Lower lobe of right lung (tissue), 2 donors: ENCODE measurements at places on chromosomes 12 and 14. TPM values are rescaled to one million over a fixed set of nuclear protein-coding genes. Genes with fewer than 3 reads are reported as not detected.

The RPL10L gene
- not detected for total RNA-seq

The SYNDIG1L gene
- 1.6 TPM for total RNA-seq

The TAS2R19 gene
- 2.8 TPM for total RNA-seq

The CLEC4D gene
- total RNA-seq, result 1.4 TPM

The MYH7 gene
- total RNA-seq, result 0.09 TPM

- H3K27me3 ChIP-seq, result no peaks in the 10 kb centered on the region
- H3K36me3 ChIP-seq, result peaks cover 6% of the 10 kb centered on the region
- H3K4me3 ChIP-seq, result no peak overlapping the region
- DNase-seq, result no peak
Measured at GRCh38 chr12:94320109-94320508, 139.6 kb downstream of the CEP83 start.

GRCh38 chr14:54776361-54777001 is 126.1 kb downstream of the GCH1 start:
- H3K4me3 ChIP-seq, result no peak overlapping the region
- no peak overlapping the region for H3K27ac ChIP-seq
- peaks cover 33% of the 10 kb centered on the region for H3K4me1 ChIP-seq
- H3K36me3 ChIP-seq, result peaks cover 22% of the 10 kb centered on the region

DNA sequence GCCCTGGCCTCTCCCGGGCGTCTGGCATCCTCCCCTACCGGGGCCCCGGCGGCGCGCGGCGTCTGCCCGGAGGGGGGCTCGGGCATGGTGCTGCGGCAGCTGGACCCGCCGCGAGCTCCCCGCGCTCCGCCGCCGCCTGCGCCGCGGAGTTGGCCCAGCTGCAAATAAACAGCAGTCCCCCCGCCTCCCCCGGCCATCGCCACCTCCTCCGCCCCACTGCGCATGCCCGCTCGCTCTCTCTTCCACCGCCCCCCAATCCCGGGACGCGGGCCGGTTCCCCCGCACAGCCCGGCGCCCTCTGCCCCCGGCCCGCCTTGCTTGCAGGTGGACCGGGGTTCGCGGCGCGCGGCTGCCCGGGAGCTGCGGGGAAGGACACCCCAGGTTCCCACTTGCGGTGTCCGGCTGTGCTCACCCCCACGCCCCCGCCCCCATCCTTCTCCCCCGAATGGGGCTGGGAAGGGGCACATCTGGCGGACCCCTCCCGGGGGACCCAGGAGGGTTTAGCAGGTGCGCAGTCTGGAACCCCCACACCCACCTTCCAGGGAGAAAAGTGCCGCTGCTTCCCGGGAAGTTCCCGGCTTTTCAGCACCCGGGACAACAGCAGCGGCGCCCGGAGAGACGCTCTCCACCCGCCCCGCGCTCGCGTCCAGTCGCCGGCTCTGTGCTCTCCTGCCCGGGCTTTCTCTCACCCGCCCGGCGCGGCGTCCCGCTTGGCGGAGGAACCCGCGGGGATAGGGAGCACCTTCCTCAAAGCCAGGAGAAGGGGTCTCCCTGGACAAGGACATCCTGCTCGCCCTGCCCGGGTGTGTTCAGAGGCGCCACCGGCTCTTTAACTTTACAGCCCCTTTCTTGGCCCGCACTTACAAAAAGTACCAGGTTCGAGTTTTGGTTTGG is at the start of gene TMTC1:
Gene TMTC1 (minus strand): TSS at position 170 of the 894 bp plus-strand sequence. CDS start 191 bp downstream, outside the sequence.
- peak; percentile 64 for DNase-seq
- H3K27ac ChIP-seq, result peak within 1 kb of the TSS; percentile 65
- peaks cover 13% of the 10 kb centered on the region for H3K27me3 ChIP-seq
- H3K36me3 ChIP-seq, result no peaks in the 10 kb centered on the region
- H3K4me3 ChIP-seq, result peak within 1 kb of the TSS; percentile 70

DNA sequence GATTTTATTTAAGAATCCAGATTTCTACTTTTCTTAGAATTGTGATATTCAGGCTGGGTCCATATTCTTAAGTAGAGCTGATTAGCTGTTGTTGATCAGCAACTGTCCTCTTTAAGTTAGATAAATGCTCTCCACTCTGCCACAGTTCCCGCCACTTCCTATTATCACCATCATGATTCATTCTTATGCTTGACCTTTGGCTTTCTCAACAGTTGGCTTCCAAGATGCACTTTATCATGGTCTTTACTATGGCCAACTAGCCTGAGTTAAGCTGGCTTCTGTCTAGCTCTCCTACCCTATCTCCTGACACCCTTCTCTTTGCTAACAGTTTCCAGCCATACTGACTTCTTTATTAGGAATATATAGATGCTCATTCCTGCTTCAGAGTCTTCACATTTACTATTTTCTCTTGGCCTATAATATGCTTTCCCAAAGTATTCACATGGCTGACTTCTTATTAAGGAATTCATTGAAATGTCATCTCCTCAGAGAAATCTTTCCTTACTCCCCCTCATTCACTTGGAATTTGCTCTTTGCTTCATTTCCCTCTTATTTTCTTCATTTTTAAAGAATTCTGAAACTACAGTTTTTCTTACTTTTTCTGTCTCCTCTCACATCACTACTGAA is 149.0 kb upstream of the IGF1 start:
- no peak overlapping the region for H3K4me3 ChIP-seq
- H3K27ac ChIP-seq, result no peak overlapping the region
- H3K36me3 ChIP-seq, result no peaks in the 10 kb centered on the region
- H3K27me3 ChIP-seq, result no peaks in the 10 kb centered on the region
